ENCODE measurements at places on chromosomes 12 and 14.
A peak's percentile ranks its signal among the peaks of the same experiment; 100 is the strongest.

- DNase-seq: no peak
Observed at GRCh38 chr12:54587315-54587873, 1.1 kb downstream of the PPP1R1A start.

GRCh38 chr14:88163731-88164255, 158.9 kb downstream of the GPR65 start:
- no peak for DNase-seq

DNA sequence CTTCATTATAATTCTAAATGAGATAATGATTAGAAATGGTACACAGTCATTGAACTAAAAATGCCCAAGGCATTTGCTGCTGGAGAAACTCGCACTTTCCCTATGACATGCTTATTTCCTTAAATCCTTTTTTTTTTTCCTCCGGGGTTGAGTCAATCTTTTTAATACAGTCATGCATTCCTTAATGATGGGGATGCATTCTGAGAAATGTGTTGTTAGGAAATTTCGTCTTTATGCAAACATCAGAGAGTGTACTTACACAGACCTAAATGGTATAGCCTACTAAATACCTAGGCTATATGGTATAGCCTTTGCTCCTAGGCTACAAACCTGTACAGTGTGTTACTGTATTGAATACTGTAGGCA, 29.8 kb upstream of the DACT1 start:
- no peak for DNase-seq

DNA sequence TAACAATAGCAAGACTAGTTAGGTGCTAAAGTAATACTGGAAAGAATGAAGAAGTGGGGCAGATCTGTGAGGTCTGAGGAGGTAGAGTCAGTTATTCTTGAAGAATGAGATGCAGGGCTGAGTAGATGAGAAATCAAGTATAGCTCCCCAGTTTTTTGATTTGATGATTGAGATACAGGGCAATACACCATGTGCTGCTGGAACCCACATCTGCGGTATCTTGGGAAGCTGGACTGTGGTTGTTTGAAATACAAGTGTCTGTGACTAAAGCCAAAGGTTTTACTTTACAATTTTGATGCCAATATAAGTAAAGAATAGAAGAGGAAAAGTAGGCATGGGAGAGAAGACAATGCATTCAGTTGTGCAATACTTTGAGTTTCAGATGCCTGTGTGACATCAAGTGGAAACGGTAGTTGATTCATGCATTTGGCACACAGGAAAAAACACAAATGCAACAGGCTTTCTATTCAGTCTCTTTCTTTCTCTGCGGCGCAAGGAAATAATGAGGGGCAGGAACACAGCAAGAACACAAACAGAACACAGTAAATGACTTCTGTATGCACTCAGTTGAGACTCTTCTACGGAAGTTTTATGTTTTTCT, 190.2 kb upstream of the SLC38A2 start:
- peak; percentile 63 for DNase-seq

- DNase-seq: no peak
Observed at GRCh38 chr12:115660211-115660805, 617.2 kb downstream of the MED13L start.

GRCh38 chr12:113244047-113244460, 22.8 kb downstream of the TPCN1 start:
- DNase-seq: no peak

DNA sequence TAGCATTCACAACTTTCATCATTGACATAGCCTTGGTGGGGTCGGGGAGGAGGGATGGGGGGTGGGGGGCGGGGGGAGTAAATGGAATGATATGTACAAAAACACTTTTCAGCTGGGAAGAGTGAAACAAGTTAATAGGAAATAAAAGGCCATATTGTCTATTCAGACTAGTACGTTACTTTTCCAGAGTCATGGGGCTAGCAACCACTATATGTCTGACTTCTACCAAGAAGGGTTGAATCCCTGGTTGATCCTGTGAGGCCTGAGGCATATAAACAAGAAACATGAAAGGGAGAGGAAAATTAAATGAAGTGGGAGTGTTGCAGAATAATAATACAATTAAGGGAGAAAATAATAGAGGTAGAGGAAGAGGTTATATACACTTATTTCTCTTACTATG, 225.5 kb downstream of the ERC1 start:
- no peak for DNase-seq

DNA sequence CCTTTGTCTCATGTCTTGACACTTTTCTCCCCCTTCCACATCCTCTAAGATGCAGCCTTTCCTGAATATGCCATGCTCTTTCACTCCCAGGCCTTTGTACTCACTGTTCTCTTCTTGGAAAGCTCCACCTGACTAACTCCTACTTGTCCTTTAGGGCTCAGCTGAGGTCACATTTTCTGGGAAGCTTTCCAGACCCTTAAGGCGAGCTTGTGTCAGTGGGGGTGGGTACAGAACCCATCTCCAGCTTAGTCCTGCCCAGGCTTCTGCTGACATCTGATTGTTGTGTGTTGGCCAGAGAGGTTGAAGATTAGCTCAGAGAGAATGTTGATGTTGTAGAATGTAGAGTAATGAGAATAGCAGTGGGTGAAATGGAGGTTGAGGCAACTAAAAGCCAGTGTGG, 2.9 kb upstream of the TSFM start:
- no peak for DNase-seq

GRCh38 chr12:92185052-92185451, 39.4 kb upstream of the BTG1 start:
- no peak for DNase-seq

DNA sequence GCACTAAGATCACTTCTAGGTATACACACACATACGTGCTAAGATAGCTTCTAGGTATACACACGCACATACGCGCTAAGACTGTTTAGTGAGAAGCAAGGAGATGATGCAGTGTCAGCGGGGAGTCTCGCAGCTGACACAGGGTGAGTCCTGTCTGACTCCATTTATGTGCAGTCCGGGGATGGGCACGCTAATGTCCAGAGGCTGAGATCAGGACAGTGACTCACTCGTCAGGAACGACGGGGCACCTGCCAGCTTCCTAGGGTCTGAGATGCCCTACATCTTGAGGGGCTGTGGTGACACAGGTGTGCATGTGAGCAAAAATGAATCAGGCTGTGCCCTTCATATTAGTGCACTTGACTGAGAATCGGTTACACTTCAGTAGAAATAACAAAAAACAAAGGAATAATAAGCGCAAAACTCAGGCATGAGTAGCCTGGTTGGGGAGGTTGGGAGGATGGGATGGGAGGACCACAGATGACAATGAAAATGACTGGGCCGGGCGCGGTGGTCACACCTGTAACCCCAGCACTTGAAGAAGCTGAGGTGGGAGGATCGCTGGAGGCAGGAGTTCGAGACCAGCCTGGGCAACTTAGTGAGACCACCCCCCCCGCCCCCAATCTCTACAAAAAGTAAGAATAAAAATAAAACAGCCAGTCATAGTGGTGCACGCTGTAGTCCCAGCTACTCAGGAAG, 29.1 kb upstream of the ULK1 start:
- DNase-seq: no peak
